Neural progenitor cell (in vitro differentiated cells): ENCODE measurements at places on chromosomes 11 and 22.

DNA sequence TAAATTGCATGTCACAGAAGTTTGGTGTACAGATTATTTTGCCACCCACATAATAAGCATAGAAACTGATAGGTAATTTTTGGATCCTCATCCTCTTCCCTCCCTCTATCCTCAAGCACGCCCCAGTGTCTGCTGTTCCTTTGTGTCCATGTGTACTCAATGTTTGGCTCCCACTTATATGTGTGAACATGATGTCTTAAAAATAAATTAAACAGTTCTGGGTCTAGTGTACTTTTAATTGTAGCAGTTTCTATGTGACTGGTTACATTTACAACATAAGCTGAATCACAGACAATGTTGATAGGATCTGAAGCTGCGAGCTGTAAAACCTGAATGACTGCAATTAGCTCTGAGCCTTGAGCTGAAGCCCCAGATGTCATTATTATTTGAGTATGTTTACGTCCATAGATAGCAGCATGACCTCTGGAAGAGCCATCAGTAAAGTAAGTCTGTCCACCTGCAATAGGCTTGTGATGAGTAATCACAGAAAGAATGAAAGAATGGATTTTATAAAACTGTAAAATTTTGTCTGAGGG is 29.7 kb downstream of the OR10A6 start:
- no peak overlapping the region for H3K4me3 ChIP-seq
- H3K4me1 ChIP-seq: peaks cover 27% of the 10 kb centered on the region
- no peak for DNase-seq
- H3K36me3 ChIP-seq: no peaks in the 10 kb centered on the region
- H3K27me3 ChIP-seq: no peaks in the 10 kb centered on the region

DNA sequence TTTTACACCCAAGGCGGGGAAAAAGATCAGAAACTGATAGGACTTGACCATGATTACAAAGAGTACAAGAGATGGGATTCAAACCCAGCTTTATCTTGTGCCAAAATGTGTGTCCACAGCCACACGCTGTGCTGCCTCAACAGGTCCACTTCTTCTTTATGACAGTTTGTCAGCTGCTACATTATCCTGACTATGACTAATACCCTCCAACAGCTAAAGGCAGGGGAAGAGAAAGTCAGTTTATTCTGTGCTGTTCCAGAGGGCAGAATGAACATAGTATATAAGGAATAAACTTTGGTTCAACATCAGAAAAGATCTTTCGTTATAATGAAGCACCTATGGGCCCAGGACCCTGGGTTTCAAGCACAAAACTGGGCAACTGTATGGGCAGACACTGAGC is 668.2 kb upstream of the TENM4 start:
- H3K27ac ChIP-seq: no peak overlapping the region
- H3K36me3 ChIP-seq: no peaks in the 10 kb centered on the region
- H3K4me3 ChIP-seq: no peak overlapping the region
- H3K4me1 ChIP-seq: peaks cover 6% of the 10 kb centered on the region

DNA sequence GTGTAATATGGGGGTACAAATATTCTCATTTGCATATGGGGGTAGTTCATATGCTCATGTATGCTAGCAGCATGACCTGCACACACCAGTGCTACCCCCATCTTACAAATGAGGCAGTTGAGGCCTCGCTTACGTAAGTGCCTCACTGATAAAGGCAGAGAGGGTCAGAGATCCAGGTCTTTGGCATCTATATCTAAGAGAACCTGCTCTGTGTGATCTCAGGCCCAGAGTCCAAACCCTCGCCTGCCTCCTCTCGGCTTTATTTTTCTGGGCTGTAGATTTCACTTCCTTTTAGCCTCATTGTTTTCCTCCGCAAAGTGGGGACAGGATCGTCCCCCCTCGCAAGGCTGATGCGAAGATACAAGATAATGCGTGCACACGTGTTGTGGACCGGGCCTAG is 325.2 kb downstream of the MN1 start:
- no peak for DNase-seq
- no peaks in the 10 kb centered on the region for H3K27me3 ChIP-seq
- H3K4me1 ChIP-seq: peaks cover 47% of the 10 kb centered on the region
- no peak overlapping the region for H3K4me3 ChIP-seq

DNA sequence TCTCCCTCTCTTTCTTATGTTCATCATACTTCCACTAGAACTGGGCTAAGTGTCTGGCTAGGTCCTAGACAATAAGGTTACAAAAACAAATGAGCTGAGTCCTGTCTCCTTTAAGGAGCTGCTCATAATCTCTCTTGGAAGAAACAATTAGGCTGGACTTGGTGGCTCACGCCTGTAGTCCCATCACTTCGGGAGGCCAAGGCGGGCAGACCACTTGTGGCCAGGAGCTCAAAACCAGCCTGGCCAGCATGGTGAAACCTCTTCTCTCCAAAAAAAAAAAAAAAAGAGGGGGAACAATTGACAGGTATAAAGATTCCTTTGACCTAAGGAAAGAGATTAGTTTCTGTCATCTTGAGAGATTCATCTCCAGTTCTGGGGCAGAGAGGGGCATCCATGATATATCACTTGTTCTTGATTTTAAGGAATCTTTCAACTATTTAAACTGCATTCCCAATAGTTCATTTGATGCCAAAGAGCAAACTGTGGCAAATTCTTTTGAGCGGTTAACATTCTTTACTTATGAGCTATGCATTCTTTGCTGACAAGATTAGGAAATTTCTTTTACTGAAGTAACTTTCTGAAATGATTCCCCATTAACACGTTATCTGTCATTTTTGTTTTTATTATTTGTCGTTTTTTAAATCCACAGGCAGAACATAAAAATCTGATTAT is 125.5 kb downstream of the C11orf87 start:
- no peaks in the 10 kb centered on the region for H3K36me3 ChIP-seq
- no peak overlapping the region for H3K4me3 ChIP-seq
- H3K27me3 ChIP-seq: no peaks in the 10 kb centered on the region

DNA sequence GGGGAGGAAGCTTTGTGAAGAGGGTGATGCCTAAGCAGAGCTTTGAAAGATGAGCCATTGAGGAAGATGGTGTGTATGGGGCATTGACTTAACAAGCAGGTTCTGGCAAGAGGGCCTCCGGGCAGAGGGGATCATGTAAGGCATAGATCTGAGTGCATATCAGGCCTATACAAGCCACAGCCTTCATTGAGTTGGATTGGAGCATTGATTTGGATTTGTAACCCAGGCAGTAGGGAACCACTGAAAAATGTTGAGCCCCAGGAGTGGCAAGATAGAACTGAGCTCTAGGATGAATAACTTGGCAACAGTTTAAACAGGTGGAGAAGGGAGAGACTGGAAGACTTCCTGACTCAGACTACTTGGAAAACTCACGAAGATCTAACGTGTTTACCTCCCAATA is 21.4 kb downstream of the PANX1 start:
- H3K36me3 ChIP-seq: peaks cover 6% of the 10 kb centered on the region
- H3K4me3 ChIP-seq: no peak overlapping the region
- no peak overlapping the region for H3K27ac ChIP-seq

GRCh38 chr11:3169255-3170043 is 4.3 kb upstream of the OSBPL5 start:
- peak; percentile 52 for DNase-seq
- H3K36me3 ChIP-seq: no peaks in the 10 kb centered on the region
- H3K27me3 ChIP-seq: peaks cover 22% of the 10 kb centered on the region
- H3K27ac ChIP-seq: no peak overlapping the region
- H3K4me3 ChIP-seq: peak overlapping the region; percentile 12
- peaks cover 15% of the 10 kb centered on the region for H3K4me1 ChIP-seq

DNA sequence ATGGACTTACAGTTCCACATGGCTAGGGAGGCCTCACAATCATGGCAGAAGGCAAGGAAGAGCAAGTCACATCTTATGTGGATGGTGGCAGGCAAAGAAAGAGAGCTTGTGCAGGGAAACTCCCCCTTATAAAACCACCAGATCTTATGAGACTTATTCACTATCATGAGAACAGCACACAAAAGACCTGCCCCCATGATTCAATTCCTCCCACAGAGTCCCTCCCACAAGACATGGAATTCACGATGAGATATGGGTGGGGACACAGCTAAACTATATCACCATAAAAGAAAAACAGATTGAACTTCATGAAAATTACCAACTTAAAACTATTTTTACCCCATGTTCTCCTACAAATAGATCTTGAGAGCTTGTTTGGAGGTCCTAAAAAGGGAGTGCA is 19.6 kb downstream of the ENTHD1 start:
- peaks cover 15% of the 10 kb centered on the region for H3K4me1 ChIP-seq
- H3K4me3 ChIP-seq: no peak overlapping the region
- no peaks in the 10 kb centered on the region for H3K36me3 ChIP-seq
- no peak for DNase-seq

DNA sequence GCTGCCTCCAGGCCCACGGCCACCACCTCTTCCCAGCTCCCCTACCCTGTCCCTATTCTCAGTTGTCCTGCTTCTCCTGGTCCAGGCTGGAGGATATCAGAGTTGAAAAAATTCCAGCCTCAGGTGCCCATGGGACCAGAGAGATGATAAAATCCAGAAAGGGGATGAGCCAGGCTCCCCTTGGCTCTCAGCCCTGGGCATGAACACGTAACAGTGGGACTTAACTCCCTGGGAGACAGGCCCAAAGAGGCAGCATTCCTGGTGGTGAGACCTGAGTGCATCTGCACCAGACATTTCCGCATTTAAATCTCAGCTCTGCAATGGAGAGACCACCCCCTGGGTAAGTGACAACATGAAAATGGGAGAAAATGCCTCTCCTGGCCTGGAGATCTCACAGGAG is 10.4 kb upstream of the SLC39A13 start:
- no peak overlapping the region for H3K27ac ChIP-seq
- peaks cover 8% of the 10 kb centered on the region for H3K4me1 ChIP-seq
- H3K4me3 ChIP-seq: no peak overlapping the region
- no peaks in the 10 kb centered on the region for H3K27me3 ChIP-seq

DNA sequence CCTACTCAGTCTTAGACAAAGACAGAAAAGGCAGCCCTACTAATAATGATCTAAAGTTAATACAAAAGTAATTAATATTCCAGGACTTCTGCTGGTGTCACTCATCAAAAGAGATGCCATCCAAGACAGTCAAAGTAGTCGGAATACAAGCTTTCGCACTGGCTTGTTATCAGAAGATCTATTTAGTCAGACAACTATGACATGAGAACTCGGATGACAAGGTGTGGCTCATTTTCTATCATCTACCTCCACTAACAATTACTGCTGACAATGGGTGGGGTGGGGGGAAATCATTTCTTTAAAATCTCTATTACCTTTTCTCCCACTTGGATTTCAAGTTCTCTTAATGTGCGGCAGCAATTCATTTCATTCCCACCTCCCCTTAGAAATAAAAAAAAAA is 56.7 kb downstream of the EFCAB6 start:
- H3K4me1 ChIP-seq: peaks cover 3% of the 10 kb centered on the region
- H3K27ac ChIP-seq: no peak overlapping the region
- DNase-seq: no peak
- H3K27me3 ChIP-seq: no peaks in the 10 kb centered on the region

GRCh38 chr11:120024046-120024445 is 113.9 kb downstream of the TRIM29 start:
- H3K27ac ChIP-seq: no peak overlapping the region
- no peak overlapping the region for H3K4me3 ChIP-seq
- peak; percentile 55 for DNase-seq
- H3K36me3 ChIP-seq: no peaks in the 10 kb centered on the region
- no peaks in the 10 kb centered on the region for H3K27me3 ChIP-seq
- H3K4me1 ChIP-seq: peaks cover 26% of the 10 kb centered on the region

GRCh38 chr22:48692734-48693376 is 1134.8 kb downstream of the BRD1 start:
- no peaks in the 10 kb centered on the region for H3K36me3 ChIP-seq
- no peak overlapping the region for H3K4me3 ChIP-seq
- DNase-seq: no peak
- no peaks in the 10 kb centered on the region for H3K27me3 ChIP-seq

- no peaks in the 10 kb centered on the region for H3K36me3 ChIP-seq
- no peak for DNase-seq
- no peaks in the 10 kb centered on the region for H3K27me3 ChIP-seq
- no peak overlapping the region for H3K4me3 ChIP-seq
- no peak overlapping the region for H3K27ac ChIP-seq
- peaks cover 34% of the 10 kb centered on the region for H3K4me1 ChIP-seq
These were observed 215.8 kb downstream of the CTTN start for GRCh38 chr11:70614034-70614681.

GRCh38 chr11:15828215-15828853 is 528.0 kb downstream of the SOX6 start:
- H3K27me3 ChIP-seq: no peaks in the 10 kb centered on the region
- no peak overlapping the region for H3K27ac ChIP-seq
- no peak overlapping the region for H3K4me3 ChIP-seq
- DNase-seq: no peak

GRCh38 chr11:118067006-118067405 is 9.9 kb upstream of the TMPRSS4 start:
- H3K27ac ChIP-seq: no peak overlapping the region
- H3K4me3 ChIP-seq: no peak overlapping the region
- DNase-seq: no peak
- peaks cover 18% of the 10 kb centered on the region for H3K4me1 ChIP-seq
- no peaks in the 10 kb centered on the region for H3K36me3 ChIP-seq
- H3K27me3 ChIP-seq: no peaks in the 10 kb centered on the region
